ENCODE measurements at places on chromosomes 12 and 14. TPM values are rescaled to one million over a fixed set of nuclear protein-coding genes. Genes with fewer than 3 reads are reported as not detected.

- no peak for DNase-seq
Measured at GRCh38 chr12:63302269-63302940, 151.4 kb upstream of the AVPR1A start.

GRCh38 chr12:108768591-108769500 is 37.5 kb upstream of the CORO1C start:
- DNase-seq = peak; percentile 83

Gene GNB3
- 0.32 TPM for total RNA-seq

DNA sequence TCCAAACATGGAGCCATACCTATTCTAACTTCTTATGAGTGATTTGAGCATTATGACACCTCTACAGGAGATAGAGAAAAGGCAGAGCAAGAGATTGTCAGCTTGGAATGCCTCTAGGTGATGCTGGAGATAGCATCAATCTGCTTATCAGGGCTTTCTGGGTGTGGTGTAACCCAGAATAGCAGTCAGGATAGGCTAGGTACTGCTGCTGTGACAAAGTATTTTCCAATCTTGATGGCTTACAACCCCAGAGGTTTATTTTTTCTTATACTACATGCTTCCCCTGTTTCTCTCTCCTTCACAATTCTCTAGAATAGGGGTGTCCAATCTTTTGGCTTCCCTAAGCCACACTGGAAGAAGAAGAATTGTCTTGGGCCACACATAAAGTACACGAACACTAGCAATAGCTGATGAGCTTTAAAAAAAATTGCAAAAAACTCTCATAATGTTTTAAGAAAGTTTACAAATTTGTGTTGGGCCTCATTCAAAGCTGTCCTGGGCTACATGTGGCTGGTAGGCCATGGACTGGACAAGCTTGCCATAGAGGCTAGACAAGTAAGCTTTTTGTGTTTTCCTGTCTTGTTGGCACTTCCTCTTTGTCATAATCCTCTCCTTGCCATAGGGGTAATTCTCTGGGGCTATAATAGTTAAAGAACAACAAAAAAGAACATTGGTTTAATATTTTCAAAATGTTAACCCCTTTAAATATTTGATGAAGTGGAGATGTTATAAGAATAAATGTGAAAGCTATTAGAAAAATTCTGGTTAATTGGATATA is 123.9 kb upstream of the PMCH start:
- DNase-seq = no peak

DNA sequence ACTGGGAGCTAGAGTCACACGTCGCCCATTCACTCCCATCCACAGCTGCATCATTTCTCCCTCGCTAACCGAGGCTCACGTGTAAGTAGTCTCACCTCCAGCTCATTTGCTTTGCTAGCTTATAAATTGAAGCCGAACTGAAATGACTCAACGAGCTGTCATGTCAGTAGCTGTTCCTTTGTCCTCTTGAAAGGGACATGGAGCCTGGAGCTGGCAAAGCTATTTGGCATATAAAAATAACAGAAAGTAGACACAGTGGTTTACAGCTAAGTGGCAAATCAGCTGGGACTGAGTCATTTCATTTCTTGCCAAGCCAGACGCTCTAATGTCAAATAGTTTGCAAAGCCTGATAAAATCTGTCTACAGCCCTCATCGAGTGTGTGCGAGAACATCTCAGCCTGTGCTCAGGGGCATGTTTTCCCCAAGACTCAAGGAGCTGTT is 114.4 kb upstream of the TMEM233 start:
- DNase-seq = no peak

DNA sequence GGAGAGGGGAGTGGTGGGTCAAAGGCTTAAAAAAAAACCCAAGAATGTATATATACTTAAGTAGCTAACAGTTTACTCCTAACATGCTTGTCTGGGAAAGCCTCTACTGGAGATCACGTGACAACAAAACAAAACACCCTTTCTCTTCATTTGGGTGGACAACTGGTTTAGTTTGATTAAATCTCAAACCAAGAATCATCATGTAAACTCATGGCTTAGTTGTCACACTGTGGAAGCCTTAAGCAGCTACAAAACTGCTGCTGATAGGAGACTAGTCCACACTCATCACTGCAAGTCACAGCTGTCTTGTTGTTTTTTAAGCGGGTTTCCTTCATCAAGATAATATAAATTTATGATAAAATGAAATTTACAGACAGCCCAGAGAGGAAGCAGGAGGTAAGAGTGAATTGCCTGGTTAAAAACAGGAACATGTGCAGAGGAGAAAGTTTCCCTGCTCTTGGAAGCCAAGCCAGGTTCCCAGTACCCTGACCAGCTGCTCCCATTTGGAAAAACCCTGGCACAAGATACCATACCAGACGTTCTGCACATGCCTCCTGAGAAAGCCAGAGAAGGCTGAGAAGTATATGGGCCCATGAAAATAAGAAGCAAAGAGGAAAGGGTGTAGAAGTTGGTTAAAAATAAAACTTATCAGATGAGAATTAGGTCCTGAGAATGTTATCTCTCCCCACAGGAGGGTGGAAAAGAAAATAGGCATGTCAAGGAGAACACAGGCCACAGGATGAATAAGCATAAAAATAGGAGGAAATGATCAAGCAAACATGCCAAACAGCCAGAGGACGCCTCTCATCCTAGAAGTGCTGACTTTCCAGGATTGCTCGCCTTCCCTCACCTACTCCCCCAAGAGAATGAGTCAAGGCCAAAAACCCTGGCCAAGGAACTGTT is 34.0 kb downstream of the EGLN3 start:
- DNase-seq = no peak

Gene SERPINA4
- not detected for total RNA-seq
